ENCODE measurements at places on chromosomes 3 and 15. TPM values are rescaled to one million over a fixed set of nuclear protein-coding genes. Genes with fewer than 3 reads are reported as not detected.

GRCh38 chr3:101270149-101270548 lies 50.2 kb downstream of the IMPG2 start:
- no peak for DNase-seq

- no peak for DNase-seq
These were observed 7.8 kb upstream of the STAC start for GRCh38 chr3:36372534-36372935.

DNA sequence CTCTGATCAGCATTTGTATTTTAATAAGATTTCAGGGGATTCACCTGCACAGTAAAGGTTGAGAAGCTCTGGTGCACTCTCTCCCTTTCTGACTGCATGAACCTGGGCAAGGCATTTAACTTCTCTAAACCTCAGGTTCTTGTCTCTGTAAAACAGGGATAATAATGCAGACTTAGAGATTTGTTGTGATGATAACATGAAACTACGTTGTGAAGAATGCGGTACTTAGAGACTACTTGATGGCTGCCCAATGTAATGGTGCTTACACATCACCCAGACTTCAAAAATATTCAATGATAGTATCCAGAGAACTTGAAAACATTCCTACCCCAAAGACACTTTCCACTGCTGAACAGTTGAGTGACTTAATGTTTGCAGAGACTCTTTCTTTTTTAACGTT lies 19.8 kb upstream of the TNFSF10 start:
- peak; percentile 42 for DNase-seq

DNA sequence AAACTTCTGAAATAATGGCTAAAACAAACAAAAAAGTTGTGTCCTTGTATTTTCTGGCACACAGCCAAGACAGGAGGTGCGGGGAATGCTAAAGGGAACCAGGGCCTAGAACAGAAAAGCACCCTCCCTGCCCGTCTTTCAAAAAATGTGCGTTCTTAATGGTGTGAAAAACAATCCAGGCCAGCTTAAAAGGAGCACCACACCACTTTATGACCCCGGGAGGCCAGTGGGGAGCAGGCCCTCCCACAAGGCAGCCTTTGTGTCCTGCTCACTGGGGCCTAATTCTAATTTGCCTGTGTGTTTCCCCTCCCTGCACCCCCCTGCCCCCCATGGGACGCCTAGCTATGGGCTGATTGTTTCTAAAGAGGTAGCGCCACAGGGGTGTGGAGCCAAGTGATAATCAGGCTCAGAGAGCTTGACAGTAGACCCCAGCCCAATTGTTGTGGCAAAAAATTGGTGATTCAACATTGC lies 181.4 kb downstream of the GREM1 start:
- DNase-seq, result no peak

DNA sequence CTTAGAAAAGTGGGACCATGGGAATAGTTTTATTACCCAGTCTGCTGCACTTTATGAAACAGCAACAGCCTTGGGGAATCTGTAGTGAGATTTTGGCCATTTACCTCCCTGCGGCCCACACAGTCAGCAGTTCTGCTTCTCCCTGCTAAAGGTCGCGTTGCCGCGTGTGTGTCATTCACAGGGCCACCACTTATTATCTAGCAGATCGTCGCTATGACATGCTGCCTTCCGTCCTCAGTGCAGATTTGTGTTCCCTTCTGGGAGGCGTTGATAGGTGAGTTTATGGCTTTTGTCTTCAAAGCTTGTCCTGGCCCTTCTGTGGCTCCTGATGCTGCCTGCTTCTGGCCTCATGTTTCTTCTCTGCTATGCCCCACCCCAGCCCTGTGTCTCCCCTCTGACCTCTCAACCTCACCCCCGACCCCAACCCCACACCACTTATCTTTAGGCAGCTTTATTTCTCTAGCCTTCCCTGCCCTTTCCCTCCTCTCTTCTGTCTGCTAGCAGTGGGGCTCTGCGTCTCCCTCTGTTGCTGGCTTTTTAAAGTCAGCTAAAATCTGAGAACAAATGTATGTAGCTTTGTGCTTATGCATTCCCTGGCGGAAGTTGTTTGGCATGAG lies 30.1 kb downstream of the DIS3L start:
- no peak for DNase-seq

- no peak for DNase-seq
These were observed 19.9 kb downstream of the SLC6A6 start for GRCh38 chr3:14422016-14422963.

DNA sequence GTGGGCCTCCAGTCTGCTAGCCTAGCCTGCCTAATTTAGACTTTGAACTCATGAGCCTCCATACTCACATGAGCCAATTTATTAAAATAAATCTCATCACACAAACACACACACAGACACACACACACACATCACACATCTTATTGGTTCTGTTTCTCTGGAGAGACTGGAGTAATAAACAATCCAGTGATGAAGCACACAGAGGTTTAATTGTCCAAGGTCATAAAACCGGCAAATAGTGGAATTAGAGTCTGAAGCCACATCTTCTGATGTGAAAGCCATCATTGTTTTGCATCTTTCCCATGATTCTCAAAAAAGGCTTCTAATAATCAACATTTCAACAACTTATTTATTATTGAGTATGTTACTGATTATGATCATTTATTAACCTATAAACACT lies 249.4 kb upstream of the KCNH8 start:
- DNase-seq, result no peak

- DNase-seq, result no peak
These were observed 30.2 kb downstream of the KY start for GRCh38 chr3:134620476-134621115.

GRCh38 chr15:57090496-57090859 lies 172.0 kb downstream of the TCF12 start:
- peak; percentile 34 for DNase-seq

SCG5 gene
- 17.7 TPM for total RNA-seq

RLBP1 gene
- total RNA-seq, result not detected

FGD5 gene
- total RNA-seq, result under 0.01 TPM

RRP9 gene
- 24.8 TPM for total RNA-seq

MESP2 gene
- total RNA-seq, result 0.32 TPM
